ENCODE measurements at places on chromosomes 4 and X.
A peak's percentile ranks its signal among the peaks of the same experiment; 100 is the strongest.

GRCh38 chrX:131199091-131199490 is 90.0 kb downstream of the IGSF1 start:
- no peak for DNase-seq

DNA sequence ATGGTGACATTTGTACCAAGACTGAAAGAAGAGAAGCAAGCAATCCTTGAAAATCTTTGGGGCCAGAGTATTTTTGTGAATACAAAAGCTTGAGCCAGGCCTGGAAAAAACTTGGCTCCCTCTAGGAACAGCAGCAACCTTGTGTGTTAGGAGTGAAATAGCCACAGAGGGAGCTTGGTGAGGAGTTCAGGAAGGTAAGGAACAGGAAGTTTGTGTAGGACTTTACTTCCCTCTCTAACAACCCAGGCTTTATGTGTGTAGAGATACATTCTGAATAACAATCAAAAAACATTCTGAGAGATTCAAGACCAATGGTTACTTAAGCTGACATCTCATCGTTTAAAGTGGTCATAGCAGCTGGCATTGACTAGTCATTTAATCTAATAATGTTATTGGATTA is 668.5 kb downstream of the PCDH18 start:
- no peak for DNase-seq

DNA sequence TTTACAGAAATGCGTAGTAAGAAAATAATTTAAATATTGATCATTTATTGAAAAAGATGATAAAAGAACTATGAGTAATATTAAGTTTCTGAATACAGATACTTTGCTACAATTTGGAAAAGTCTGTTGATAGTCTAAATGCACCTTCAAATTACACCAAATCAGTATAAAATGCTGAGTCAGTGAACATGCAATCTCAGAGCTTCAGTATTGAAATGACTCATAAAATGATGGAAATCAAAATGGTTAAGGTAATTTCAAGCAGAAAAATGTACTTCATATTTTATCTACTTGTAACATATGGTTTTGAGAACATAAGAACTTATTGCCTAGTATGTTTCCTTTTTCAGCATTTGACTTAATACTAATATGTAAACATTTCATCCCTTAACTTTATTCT is 448.2 kb downstream of the PCDH10 start:
- DNase-seq: no peak

DNA sequence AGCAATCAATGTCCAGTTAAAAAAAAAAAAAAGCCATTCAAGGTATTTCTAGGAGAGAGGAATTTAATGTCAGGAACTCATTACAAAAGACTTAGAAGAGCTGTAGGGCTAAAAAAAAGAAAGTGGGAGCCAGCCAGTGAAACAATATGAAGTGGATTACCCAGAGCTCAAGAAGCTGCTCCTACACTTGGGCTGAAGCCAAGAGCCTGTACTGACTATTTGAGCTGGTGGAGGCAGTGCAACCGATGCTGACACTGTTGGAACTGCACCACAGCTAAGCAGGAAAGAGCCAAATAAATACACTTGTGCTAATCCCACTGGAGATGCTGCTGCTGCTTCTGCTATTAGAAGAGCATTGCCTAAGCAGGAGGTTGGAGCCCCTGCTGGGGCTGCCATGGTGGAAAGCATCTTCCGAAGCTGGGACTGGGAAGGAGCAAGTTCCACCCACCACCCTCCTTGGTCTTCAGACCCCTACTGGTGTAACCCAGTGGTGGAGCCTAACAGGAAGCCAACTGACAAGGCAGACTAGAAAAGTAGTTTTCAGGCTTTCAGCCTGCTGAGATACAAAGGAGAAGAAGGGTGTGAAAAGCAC is 65.4 kb downstream of the CXXC4 start:
- DNase-seq: no peak

- DNase-seq: peak; percentile 35
Observed at GRCh38 chr4:145936997-145937901, 1.4 kb downstream of the ZNF827 start.

DNA sequence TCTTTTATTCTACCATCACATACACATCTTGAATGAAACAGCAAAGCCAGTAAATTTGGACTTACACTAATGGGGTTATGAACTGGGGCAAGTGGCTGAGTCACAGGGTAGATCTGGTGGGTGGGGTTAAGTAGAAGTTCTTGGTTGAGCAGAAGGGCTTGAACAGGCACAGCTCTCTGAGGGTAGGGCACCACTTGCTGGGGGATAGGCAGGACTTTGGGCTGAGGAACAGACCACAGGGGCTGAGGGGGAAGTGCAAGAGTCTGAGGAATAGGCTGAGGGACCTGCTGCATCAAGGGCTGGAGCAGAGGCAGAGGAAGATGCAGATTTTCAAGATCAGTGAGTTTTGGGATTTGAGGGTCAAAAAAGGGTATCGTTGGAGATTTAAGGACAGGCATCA is 8.3 kb downstream of the CSN2 start:
- no peak for DNase-seq

DNA sequence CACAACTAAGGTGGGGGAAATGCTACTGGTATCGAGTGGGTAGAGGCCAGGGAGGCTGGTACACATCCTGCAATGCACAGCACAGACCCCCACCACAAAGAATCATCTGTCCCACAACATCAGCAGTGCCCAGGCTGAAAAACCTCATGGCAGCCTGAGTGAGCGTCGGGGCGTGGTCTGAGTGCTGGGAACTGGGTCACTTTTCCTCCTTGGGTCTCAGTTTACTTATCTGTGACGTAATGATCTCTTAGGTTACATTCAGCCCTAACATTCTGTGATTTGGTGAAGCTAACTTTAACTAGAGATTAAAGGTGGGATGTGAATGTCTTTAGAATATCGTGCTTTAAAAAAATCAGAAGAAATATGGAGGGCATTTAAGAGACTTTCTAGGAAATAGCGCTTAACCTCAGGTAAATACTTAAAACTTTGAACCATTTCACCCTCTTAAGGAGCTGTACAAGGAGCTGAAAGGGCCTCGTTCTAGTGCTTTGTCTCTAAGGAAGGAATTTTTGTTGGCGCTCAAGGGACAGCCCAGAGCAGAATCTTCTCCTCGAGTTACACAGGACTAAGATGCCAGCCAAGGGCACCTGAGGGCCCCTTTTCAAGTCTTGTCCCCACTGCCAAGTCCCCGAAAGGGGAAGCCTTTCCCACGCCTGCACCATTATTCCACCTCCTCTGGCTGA is 18.1 kb upstream of the TRIM2 start:
- DNase-seq: no peak
